Fibroblast of lung (primary cell): ENCODE measurements at places on chromosomes 5 and 9.

GRCh38 chr5:54517512-54518145, at the start of gene SNX18:
Gene SNX18, plus strand, starts transcription at chr5:54517759. Its CDS starts 194 bp downstream, at chr5:54517953.
- peak; percentile 92 for DNase-seq

DNA sequence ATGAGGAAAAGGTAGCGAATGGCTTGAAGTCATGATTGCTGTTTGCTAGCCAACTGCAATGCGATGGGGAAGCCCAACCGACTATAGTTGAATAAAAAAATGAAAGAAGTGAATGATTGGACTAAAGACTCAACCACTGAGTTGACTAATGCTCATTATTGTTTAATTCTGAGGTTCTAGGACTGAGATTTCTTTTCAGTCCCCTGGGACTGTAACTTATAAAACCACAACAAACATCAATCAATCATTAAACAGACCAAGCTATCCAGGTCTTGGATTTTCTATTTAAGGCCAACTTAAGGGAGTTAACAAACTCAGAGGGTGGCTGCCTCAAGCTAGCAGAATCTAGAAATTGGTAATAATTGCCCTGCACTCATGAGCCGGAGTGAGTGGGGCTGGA, 154.2 kb downstream of the DOCK2 start:
- DNase-seq, result no peak

GRCh38 chr5:116766470-116766947, 191.9 kb upstream of the SEMA6A start:
- peak; percentile 95 for DNase-seq

DNA sequence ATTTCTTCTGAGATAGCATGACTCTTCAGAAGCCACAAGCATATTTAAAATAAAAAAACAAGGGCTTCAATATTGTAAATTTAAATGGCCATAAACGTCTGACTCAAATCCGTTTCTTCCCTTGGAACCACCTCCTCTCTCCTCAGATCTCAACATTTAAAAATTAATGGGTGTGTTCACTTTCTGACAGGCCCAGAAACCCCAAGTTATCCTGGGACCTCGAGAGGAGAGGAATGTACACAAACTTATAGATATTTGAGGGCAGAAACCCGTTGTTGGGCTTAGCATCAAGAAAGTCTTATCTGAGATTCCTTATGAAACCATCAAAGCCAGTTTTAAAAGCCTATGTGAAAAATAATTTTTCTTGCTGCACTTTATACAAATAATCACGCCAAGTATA, 29.2 kb downstream of the MLLT3 start:
- peak; percentile 69 for DNase-seq

DNA sequence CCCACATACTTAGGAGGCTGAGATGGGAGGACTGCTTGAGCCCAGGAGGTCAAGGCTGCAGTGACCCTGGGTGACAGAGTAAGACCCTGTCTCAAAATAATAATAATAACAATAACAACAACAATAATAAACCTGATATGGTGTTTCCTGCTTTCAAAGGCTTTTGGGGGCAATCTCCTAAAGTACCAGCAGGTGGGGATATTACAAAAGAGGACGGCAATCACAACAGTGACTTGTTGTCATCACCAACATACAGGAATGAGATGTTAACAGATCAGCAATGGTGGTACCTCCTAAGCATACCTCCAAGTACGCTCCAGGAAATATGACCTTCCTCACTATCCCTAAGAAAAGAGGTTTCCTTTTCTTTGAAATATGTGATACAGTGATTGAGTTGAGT, 91.1 kb upstream of the RNF180 start:
- peak; percentile 34 for DNase-seq

- peak; percentile 22 for DNase-seq
These were observed 69.2 kb downstream of the ANGPTL2 start for GRCh38 chr9:127053057-127053821.

DNA sequence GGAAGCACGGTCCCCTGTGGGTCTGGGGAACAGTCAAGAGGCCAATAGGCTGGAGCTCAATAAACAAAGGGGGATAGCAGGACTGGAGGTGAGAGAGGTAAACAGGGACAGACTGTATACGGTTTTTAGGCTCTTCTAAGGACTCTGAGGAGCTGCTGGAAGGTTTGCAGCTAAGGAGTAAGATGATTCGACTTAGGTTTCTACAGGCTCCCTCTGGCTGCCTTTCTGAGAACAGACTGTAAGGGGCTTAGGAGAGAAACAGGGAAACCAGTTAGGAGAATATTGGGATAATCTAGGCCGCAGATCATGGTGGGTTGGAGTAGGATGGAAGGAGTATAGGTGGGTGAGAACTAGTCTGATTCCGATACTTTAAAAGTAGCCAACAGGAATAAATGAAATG, 10.4 kb downstream of the CDK5RAP2 start:
- no peak for DNase-seq

DNA sequence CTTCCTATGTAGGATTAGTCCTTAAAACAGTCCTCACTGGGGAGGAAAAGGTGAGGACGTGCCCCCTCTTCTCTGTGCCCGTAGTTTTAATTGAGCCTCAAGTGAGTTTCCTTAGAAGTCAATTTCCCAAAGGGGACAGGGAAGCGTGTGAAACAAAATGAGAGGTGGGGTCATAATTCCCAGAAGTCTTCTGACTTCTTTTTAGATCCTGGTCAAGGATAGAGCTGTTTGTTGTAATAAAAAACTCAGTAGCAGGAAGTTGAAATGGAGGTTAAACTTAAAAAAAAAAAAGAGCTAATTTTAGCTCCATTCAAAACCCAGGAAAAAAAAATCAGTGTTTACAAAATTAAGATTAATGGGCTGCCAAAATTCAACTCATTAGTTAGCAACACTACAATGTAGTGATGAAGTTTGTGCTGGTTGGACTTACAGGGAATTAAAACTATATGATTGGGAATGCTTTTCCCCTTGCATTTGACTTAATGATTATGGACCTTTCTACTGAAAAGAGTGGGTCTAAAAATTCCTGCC, 158.3 kb upstream of the MEF2C start:
- no peak for DNase-seq

DNA sequence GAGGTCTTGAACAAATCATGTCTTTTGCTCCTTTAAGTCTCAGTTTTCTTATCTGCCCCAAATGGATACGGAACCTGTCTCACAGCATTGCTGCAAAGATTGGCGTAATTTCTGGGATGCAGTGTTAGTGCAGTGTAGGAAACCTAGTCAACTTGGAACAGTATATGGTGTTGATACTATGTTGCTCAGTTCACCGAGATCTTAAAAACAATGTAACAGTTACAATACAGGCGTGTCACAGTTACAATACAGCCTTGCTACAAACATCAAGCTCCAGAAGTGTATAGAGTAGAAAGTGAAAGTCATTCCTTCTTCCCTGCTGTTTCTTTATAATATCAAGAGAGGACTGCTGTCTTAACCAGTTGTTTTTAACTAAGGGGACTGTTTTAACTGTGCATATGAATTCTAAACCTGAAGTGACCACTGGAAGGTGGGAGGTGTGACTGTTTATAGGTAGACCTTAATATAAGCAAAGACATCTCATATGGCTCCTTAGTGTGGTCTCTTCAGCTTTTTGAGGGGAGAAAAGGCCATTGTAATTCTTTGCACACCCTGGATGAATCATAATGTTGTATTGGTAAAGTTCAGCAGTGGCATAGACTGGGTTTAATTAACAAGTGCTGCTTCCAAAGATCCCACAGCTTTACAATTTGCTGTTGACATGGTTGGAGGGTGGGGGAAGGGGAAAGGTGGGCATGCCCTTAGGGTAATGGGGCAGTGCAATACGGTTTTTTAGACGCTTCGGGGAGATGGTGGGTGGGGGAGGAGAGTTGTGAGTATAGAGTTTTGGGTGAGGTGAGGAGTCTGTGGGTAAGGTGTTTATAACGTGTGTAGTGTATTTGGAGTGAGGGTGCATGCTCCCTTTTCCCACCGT, 12.9 kb downstream of the PRRC2B start:
- peak; percentile 23 for DNase-seq

- DNase-seq, result no peak
These were observed 25.8 kb upstream of the CARNMT1 start for GRCh38 chr9:75053869-75054268.

GRCh38 chr9:127917603-127918002, 762 bp upstream of the ST6GALNAC4 start:
- DNase-seq, result no peak

DNA sequence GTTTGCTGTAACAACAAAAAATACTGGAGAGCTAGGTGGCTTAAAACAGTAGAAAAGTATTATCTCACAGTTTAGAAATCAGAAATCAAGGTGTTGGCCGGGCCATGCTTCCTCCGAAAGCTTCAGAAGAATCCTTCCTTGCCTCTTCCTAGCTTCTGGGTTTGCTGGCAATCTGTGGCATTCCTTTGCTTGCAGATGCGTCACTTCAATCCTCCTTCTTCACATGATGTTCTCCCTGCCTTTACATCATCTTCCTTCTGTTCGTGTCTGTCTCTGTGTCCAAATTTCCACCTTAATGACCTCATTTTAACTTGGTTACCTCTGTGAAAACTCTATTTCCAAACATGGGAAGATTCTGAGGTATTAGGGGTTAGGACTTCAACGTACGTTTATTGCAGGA, 90.4 kb upstream of the CHD1 start:
- peak; percentile 32 for DNase-seq

DNA sequence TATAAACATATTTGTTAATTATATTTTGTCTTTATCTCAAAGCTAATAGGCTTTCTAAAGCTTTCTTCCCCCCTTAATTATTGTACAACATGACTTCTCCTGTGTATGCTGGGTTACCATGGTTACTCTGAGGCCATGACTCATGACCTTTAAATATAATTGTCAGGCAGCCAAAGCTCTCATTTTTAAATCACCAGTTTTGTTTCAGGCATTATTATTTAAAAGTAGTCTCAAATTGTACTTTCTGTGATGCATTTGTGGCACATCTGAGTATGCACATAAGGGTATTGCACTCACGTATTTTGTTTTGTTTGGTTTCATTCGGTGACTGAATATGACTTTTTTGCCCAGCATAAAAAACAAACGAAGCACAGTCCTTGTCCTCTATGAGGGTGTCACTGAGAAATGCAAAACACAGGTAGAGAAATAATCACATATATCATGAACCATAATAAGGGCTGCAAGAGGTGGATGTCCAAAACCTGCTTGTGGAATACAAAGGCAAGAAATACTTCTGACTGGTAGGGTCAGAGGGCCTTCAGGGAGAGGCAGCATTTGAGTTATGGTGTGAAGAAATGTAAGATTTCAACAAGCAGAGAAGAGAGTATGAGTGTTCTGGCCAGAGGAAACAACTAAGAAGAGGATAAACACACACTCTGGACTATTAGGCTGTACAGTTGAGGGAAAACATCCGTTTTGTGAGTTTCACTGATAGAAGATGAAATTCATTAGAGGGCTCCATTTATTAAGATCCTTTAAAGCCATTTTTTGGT, 2.1 kb downstream of the CCDC192 start:
- DNase-seq, result peak; percentile 77

- no peak for DNase-seq
These were observed 20.0 kb upstream of the GDNF start for GRCh38 chr5:37859805-37860204.

DNA sequence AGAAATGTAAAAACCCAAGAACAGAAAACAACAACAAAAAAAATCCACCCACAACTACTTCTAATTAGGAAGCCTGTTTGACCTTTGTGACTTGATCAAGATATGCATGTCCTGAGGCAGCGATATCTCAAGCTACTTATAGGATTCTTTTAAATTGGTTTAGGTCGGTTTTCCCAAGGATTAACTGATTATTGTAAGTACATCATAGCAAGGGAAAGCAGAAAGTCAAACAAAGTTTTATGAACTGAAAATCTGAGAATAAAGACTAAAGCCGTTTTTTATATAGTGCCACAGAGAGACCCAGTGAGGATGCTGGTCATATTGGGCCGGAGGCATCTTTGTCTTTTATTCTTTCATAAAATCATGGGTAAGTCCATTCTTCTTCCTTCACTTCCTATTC, 72.0 kb downstream of the CD180 start:
- DNase-seq, result no peak

- DNase-seq, result peak; percentile 86
These were observed 40.1 kb downstream of the PCDHGC5 start for GRCh38 chr5:141529002-141529401.
